ENCODE measurements at places on chromosomes 4 and X.

DNA sequence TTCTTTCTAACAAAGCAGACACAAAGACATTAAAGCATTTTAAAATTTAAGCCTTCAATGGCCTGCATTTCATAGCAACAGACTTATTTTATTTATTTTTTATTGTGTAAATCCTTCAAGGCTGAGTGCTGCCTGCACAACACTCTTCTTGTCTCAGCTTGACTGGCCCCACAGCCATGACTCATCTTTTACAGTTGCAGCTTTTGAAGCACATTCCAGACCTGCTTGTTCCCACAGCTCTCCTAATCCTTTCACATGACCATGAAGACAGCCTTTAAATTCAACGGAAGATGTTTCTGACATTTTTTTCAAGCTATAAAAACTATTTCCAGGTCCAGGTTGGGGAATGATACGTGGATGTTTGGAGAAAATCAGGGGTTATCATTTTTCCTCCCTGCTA is 276.9 kb upstream of the TACR3 start:
- DNase-seq = no peak

GRCh38 chr4:58286335-58286734 is 1176.2 kb upstream of the IGFBP7 start:
- DNase-seq = no peak

GRCh38 chrX:20265726-20266681 is 705 bp downstream of the RPS6KA3 start:
- DNase-seq = peak; percentile 26

GRCh38 chrX:10615931-10616774 is 4.2 kb downstream of the MID1 start:
- peak; percentile 30 for DNase-seq

- DNase-seq = no peak
Observed at GRCh38 chr4:37524267-37524666, 161.9 kb downstream of the RELL1 start.

DNA sequence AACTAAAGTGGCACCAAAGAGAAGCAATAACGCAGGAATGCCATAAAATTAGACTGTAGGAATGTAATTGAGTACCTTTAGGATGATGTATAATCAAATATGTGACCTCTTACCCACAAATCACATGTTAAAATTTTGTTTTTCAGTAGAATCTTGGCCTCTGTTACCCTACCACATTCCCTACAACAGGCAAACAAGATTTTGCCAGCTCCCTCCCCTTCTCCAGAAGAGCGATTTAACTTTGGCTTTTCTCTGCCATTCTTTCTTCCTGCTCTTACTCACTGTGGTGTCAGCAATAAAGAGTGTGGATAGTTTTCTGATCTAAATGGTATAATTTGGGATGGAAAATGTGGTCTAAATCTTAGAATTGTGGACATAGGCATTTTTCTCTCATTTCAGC is 57.2 kb downstream of the TRIM2 start:
- no peak for DNase-seq

GRCh38 chr4:36601864-36602495 is 320.6 kb downstream of the DTHD1 start:
- no peak for DNase-seq

- no peak for DNase-seq
Observed at GRCh38 chrX:5936438-5936837, 292.2 kb downstream of the NLGN4X start.

- peak; percentile 30 for DNase-seq
Observed at GRCh38 chr4:185424905-185425646, 688 bp downstream of the UFSP2 start.

- DNase-seq = no peak
Observed at GRCh38 chr4:7416745-7417432, 17.8 kb downstream of the PSAPL1 start.

DNA sequence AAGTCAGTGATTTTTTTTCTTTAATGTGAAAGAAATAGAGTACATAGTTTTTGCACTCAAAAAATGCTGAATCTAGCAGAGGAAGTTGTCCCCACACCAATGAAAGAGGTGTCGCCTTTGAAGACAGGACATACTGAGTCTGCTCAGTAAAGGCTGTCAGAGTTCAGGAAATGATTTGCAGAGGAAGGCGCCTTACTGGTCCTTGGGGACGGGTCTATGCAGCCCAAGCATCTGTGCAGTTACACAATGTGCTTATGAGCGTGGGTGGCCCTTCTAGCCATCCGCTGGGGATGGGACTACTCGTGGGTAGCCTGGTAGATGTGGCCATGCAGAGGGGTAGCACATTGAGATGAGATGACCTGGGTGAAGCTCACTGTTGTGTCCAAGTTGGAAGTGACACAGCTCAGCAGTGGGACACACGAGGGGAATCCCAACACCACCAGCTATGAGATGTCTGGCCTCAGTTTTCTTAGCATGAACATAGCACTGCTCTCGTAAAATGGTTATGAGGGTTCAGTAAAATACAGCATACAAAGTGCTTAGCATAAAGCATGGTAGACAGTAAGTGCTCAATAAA is 116.5 kb upstream of the RBPJ start:
- no peak for DNase-seq

DNA sequence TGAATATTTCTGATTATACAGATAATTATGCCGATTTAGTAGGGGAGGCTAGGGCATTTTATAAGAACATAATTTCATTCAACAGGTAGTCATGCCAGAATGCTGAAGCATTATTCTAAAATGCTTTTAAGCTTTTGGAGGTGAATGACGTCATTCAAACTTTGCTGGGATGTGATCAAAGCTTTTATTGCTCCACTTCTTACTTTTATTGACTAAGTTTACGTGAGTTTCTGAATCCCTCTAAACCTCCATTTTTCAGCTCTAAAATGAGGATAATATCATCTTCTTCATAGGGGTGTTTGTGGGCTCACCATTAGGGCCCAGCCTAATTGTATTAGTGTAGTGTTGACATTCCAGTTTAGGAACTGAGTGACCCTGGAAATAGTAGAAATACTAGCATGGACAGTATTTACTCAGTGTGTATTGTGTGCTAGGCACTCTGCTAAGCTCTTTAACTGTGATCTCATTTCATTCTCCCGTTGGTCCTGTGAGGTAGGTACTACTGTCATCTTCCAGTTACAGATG is 3.0 kb downstream of the WWC2 start:
- DNase-seq = no peak

DNA sequence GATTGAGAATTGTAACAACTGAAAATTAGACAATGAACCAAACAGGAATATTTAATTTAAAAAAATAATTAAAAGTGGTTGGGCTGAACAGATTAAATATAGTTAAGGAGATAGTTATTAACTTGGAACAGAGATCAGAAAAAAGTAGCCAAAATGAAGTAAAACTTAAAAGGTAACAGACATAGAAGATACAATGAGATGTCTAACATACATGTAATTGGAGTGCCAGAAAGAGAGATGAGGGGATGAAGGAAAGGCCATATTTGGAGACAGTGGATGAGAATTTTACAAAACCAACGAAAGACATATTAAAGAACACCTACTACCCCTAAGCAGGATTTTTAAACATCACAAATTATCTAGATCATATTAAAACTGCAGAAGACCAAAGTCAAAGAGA is 8.0 kb downstream of the TBC1D9 start:
- DNase-seq = no peak

DNA sequence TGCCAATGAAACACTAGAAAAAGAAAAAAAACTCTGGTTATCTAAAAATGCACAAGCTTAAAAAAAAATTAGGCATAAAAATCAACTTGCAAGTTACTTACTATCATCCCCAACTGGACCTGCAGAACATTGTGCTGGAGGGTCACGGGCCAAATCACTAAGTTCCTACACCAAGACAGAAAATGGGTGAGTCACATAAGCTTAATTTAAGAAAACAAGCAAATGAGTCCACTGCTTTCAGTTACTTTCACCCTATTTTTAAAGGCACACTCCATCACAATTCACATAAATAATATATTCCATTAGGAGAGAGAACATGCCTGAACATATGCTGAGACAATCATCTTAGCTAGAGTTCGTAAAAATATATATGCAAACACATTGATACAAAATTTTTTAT is 17.7 kb downstream of the UBE2D3 start:
- DNase-seq = no peak

Data from NCI-H2171 treated with DMSO at 0.1 percent for 48 hours (cell line).